ENCODE measurements at places on chromosomes 13 and 19. TPM values are rescaled to one million over a fixed set of nuclear protein-coding genes. Genes with fewer than 3 reads are reported as not detected.

Gene IZUMO2
- not detected for total RNA-seq

Gene CPB2
- not detected for total RNA-seq

Gene CD70
- total RNA-seq, result 74.3 TPM

Gene CERS4
- total RNA-seq, result 28.2 TPM

Gene FFAR3
- not detected for total RNA-seq

Gene ANKLE1
- total RNA-seq, result 17.2 TPM

Gene KCNC3
- total RNA-seq, result 2.3 TPM

All from activated CD8-positive, alpha-beta memory T cell treated with anti-CD3 and anti-CD28 coated beads, Interleukin-2, amount 10 ng/mL, durations not matched to agents 7 days and 5 days (primary cell).